ENCODE measurements at places on chromosomes 11 and 22.

GRCh38 chr11:130671801-130672700 is 223.6 kb downstream of the ADAMTS15 start:
- peak; percentile 54 for DNase-seq

- peak; percentile 85 for DNase-seq
Observed at GRCh38 chr11:9575260-9576240, 2.1 kb downstream of the WEE1 start.

- no peak for DNase-seq
Observed at GRCh38 chr22:49487950-49488349, 339.7 kb downstream of the BRD1 start.

DNA sequence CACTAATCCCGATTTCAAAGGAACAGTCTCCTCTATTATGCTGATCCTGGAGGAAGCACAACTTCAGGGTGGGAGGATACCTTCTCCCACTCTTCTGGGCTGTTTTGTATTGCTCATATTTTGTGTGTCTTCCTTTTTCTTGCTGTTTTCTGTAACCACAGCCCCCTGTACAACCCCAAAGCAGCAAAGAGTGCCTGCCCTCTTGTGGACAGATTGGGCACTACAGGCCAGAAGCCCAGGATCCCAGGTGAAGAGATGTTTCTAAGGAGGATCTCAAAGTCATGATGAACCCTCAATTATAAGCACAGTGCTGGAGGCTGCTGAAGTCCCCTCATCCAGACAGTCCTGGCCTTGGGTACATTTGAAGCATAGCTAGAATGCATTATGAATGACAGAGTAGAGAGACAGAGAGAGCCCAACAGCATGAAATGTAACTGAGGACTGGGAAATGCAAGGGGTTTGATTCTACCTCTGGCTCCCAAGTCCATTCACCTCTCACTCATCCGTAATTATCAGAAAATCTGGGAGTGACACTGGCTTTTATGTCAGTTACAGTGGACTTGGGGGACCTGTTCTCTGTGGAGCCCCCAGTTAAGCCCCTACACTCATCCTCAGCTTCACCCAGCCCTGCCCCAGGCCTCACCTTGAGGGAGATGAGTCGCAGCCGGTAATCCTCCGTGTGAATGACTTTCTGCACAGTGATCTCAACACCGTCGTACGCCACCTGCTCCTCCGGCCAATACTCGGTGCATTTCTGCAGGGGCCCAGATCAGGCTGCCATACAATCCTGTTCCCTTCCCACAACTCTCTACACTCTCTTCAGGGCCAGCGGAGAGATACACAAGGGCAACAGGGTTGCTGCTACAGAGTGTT is 6.2 kb upstream of the IGSF22 start:
- peak; percentile 31 for DNase-seq

- no peak for DNase-seq
Observed at GRCh38 chr11:68321293-68322051, 9.1 kb downstream of the LRP5 start.

GRCh38 chr22:41833369-41834004 is 582 bp downstream of the SREBF2 start:
- peak; percentile 85 for DNase-seq
